Placental pericyte (primary cell): ENCODE measurements at places on chromosomes 3 and 15. TPM values are rescaled to one million over a fixed set of nuclear protein-coding genes. Genes with fewer than 3 reads are reported as not detected.

Gene CAMKV
- total RNA-seq: not detected in 2 replicates

Gene SAMMSON
- not detected in 2 replicates for total RNA-seq

Gene INSYN1
- total RNA-seq: 0.43 and 0.66 TPM in 2 replicates

Gene ST3GAL6
- 6.9 and 14.0 TPM in 2 replicates for total RNA-seq

Gene ANKUB1
- total RNA-seq: not detected in 2 replicates

Gene RNF7
- 55.3 and 67.4 TPM in 2 replicates for total RNA-seq

Gene GOLGA6D
- total RNA-seq: not detected in 2 replicates

Gene SYNPR
- not detected in 2 replicates for total RNA-seq

Gene FHIT
- total RNA-seq: 0.29 TPM in 1 of 2 replicates, not detected in the other

Gene WNT7A
- total RNA-seq: not detected in 2 replicates

Gene CCK
- total RNA-seq: not detected in 2 replicates

Gene HYAL1
- 1.1 TPM in 2 replicates for total RNA-seq

Gene NECTIN3
- 54.5 and 163 TPM in 2 replicates for total RNA-seq

Gene FAM219B
- 28.2 and 40.7 TPM in 2 replicates for total RNA-seq
